ENCODE measurements at places on chromosomes 4 and X.

DNA sequence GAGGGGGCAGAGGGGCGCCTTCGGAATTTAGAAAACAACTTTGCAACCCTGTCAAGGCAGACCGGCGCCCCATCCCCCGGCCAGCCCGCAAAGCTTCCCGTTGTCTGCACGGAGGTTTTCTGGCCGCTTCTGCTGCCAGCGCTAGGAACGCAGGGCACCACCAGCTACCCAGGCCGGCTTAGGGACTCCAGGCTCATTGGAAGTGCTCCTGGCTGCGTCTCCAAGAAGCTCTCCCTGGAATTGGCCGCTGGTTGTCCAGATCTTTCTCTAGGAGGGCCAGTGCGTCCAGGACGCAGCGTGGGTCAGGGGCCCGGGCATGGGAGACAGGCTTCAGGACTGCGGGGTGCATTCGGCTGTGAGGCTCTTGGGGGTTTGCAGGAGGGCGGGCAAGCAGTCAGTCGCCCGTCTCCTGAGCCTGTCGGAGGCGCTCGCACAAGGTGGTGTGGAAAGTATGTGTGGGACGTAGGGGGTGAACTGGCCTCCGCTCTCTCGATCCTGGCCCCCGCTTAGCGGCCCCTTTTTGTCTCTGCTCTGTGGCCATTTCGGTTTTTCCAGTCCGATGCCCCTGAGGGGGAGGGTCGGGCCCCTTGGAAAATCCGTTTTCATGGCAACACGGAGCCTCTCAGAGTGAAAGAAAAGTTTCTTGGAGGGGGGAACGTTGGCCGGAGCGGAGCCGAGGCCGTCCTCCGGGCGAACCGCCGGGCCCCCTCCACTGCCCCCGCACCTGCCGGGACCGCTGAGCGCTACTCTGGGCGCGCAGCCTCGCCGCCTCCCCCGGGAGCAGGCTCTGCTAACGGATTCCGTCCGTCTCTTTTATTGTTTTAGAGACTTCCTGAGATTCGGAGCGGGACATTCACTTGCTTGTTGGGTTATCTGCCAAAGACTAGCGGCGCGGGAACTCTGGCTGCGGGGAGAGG lies 810 bp upstream of the SOX3 start:
- no peak for DNase-seq

- no peak for DNase-seq
Measured at GRCh38 chrX:72296991-72297390, 8.7 kb downstream of the CITED1 start.

- no peak for DNase-seq
Measured at GRCh38 chrX:135454816-135455215, 33.1 kb downstream of the SMIM10L2A start.

GRCh38 chrX:117645639-117646038 lies 471.0 kb downstream of the KLHL13 start:
- DNase-seq: no peak

- no peak for DNase-seq
Measured at GRCh38 chr4:5956285-5957021, 61.8 kb downstream of the C4orf50 start.

DNA sequence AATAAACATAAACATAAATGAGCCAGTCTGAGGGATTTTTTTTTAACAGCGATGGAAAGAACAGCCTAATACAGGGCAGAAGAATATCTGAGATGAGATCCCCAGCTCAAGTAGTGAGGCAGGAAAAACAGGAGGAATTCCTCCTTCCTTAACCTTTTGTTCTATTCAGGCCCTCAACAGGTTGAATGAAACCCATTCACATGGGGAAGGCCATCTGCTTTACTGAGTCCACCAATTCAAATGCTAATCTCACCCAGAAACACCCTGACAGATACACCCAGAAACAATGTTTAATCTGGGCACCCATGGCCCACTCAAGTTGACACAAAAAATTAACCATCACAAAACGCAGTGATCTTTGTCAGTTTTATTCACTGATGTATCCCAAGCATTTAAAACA lies 45.5 kb downstream of the SMIM31 start:
- no peak for DNase-seq

- DNase-seq: no peak
Measured at GRCh38 chrX:115559672-115560071, 1.3 kb upstream of the PLS3 start.

- DNase-seq: no peak
Measured at GRCh38 chr4:15186149-15186548, 183.9 kb downstream of the CPEB2 start.

DNA sequence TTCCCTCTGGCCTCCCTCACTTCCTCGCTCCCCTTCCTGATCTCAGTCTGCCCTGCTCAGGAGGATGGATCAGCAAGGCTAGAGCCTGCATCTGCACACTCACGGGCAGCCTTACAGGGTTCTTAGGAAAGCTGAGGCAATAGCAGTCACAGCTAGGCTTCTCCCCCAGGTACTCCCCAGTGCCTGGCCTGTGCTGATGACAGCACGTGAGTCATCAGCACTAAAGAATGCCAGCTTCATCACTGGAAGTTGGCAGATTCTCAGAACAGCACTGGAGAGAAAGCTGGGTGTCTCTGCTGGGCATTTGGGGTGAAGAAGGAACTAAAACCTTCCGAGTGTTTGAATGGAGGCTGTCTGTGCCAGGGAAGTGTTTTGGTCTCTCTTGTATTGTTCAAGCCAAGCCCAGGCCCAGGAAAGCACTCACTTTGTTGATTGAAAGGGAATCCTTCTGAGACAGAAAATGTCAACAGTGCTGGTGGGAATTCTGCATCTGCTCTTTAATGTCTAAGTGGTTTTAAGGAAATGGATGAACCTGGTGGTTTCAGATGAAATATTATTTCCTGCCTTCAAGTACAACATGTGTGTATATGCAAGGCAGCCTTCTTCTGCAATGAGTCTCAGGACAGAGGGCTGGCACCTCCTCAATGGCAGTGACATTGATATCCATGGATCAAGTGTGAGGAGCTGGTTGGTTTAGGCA lies 73.0 kb upstream of the SCOC start:
- no peak for DNase-seq

- DNase-seq: no peak
Measured at GRCh38 chrX:43218198-43218597, 437.9 kb upstream of the MAOA start.

DNA sequence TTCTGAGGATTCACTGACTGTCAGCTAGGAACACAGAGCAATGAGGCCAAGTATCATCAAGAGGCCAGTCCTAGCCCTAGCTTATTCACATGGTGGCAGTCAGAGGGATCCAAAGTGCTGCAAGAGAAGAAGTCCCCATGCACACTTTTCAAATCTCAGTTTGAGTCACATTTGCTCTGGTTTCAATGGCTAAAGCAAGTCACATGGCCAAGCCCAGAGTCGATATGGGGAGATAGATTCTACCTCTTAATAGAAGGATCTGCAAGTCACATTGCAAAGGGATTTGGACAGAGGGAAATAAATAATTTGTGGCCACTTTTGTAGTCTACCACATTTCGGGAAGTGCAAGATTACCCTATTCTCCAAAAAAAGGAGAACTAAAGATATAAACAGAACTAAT lies 3.7 kb upstream of the LCORL start:
- no peak for DNase-seq

DNA sequence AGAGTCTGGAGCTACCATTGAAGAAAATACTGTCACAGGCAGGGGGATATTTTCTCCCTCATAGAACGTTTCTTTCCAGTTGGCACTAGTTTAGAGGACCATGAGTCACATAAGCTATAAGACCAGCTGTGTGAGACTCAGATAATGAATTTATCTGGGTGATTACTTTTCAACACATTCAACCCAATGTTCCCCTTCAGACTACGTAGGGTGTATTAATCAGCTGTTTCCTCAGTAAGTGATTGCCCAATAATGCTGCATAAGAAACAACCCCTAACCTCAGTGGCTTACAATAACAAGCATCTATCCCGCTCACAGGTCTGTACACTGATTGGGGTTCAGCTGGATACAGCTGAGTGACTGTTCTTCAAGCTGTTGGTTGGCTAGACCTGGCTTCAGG lies 38.1 kb downstream of the CBLL2 start:
- no peak for DNase-seq

DNA sequence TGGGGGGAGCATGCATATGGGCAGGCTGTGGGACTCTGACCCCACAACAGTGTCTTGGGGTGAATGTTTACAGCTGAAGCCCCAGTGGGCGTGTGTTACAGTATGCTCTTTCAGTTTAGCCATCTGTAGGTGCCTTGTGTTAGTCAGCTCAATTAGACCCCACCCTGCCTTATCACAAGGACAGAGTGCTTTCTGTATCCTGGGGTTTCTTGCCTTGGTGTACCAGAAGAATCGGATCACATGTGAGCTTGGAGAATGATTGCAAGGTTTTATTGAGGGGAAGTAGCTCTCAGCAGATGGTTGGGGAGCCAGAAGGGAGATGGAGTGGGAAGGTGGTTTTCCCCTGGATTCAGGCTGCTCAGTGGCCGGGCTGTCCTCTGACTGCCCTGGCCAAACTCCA lies 27.3 kb downstream of the SH3BGRL start:
- no peak for DNase-seq

DNA sequence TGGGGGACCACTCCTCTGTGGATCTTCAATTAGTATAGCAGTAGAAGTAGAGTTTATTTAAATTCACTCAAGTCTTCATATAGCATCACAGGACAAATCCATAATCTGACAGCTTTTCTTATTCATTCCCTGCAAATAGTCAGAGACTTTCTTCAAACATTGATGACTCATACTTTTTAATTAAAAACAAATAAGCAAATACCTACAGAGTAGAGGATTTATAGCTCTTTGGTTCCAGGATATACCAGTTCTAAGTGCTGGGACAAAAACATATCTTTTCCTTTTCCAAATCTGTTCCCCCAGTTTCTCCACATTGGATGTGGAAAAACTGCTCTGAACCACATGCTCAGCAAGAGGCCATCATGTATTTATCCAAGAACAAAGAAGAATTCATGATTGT lies 24.1 kb downstream of the EMCN start:
- no peak for DNase-seq

DNA sequence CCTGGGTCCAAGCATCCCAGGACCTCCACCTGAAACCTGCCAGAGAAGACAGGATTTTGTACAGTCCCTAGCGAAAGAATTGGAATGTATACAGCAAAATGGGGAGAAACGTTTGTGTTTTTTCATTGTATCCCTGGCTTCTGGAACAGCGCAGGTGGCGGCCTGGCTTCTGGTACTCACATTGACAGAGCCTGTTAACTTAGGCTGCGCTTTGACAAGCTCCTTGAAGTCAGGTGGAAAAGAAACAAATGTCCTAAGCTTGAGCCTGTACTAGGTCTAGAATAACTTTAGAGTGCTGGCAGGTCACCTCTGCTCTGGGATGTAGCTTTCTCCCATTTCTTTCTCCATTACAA lies 343.7 kb upstream of the KLF3 start:
- no peak for DNase-seq

DNA sequence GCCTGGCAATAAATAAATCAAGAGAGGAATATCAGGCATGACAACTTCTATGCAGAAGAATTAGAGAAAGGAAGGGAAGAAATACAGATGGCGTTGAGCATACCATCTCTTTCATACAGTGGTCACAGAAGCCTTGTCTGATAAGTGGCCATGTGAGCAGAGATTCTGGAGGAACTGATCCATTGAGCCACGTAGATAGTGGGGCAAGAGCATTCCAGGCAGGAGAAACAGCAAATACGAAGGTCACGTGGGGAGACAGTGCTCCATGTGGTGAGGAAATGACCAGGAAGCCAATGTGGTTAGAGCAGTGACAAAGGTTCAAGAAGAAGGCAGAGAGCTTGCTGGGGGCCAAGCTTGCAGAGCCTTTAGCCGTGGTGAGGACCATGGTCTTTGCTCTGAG lies 226.7 kb upstream of the NOCT start:
- no peak for DNase-seq

GRCh38 chrX:150475461-150475860 lies 93.0 kb upstream of the MTM1 start:
- no peak for DNase-seq

DNA sequence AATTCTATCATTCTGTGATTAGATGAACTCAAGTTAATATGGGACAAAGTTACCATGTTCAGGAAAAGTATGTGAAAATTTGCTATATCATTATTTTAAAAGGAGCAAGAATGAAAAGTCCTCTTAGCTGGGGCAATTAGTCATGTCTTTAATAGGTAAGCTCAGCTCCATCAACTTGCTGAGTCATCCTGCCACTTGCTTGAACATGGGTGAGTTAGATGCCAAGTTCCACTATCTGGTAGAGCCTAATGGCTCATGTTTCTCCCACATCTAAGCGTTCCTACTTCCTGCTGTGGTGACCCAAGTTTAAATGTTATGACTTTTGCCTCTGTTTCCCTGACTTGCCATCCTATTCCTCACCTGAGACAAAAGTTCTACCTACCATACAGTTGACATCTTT lies 276.8 kb downstream of the ZNF674 start:
- DNase-seq: no peak

- DNase-seq: no peak
Measured at GRCh38 chrX:18360867-18361266, 6.4 kb upstream of the SCML2 start.

DNA sequence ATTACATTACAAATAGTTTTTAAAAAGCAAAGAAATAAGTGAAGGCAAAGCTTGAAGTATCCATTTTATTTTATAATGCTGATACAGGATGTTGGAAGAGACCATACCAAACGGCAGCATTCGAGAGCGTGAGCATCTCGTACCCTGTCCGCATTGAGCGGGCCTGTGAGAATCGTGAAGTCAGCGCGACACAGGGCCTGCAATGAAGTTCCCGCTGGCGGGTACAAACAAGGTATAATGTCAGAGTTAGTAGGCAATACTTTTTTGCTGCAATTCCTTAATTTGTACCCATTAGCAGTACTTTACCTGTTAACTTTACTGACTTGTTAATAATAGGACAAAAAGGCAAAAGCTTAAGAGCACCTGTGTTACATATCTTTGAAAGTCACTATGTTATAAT lies 19.0 kb downstream of the HNRNPD start:
- DNase-seq: no peak

GRCh38 chrX:2954541-2954940 lies 25.4 kb upstream of the ARSD start:
- DNase-seq: no peak

- no peak for DNase-seq
Measured at GRCh38 chr4:176839656-176840055, 46.9 kb upstream of the VEGFC start.

DNA sequence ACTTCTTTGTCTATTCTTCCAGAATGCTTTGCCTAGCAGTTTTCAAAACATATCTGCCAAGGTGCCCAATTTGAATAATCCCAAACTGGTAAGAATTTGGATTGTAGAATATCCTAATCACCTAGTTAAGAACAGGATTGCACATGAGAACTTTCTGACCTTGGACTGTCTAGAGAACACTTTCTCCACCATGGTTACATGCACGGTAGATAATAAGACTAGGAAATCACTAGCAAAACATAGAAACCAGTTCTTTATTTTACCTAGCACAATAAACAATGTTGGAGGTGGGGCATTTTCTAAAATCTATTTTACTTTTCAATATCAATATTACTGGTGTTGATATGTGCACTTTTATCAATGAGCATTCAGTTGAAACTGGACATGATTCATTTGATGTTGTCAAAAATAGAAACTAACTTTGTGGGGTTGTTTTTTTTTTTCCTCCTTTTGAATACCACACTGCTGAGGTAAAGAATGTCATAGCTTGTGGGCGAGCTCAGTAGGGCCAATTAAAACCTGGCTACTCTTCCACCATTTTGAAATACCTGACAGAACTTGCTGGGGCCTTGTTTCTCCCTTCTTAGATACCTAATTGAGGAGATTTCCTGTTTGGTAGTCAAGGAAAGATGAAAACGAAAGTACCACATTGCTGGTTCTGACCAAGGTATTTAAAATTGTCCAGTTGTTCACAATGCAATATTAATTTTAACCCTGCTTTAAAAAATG lies 10.4 kb downstream of the MID1IP1 start:
- peak; percentile 64 for DNase-seq

GRCh38 chr4:76554630-76555029 lies 119.6 kb downstream of the SHROOM3 start:
- DNase-seq: no peak

GRCh38 chrX:153973127-153974002 lies 811 bp downstream of the TMEM187 start:
- DNase-seq: no peak
